ENCODE measurements at places on chromosomes 7 and 10. TPM values are rescaled to one million over a fixed set of nuclear protein-coding genes. Genes with fewer than 3 reads are reported as not detected.

Gene CLDN3
- total RNA-seq: 534 TPM

Gene CPN1
- total RNA-seq: not detected

Gene SPDYE18
- 0.60 TPM for total RNA-seq

Gene SBDS
- 134 TPM for total RNA-seq

Gene SPDYE2
- not detected for total RNA-seq

Gene PTPN20
- 1.6 TPM for total RNA-seq

Gene KRIT1
- 34.9 TPM for total RNA-seq

Gene SCIN
- total RNA-seq: 25.1 TPM

Gene FAM13C
- total RNA-seq: 4.2 TPM

Gene CC2D2B
- total RNA-seq: 0.41 TPM

Gene RHOBTB1
- 6.9 TPM for total RNA-seq

Gene PLAC9
- total RNA-seq: 11.8 TPM

Gene OGDHL
- 1.9 TPM for total RNA-seq

Gene ANKRD2
- total RNA-seq: 0.29 TPM

Gene ACTR3C
- 53.0 TPM for total RNA-seq

Gene PAX2
- not detected for total RNA-seq

Gene RBP4
- 6.6 TPM for total RNA-seq

Gene ASAH2
- 4.4 TPM for total RNA-seq

Gene GIMAP5
- 9.3 TPM for total RNA-seq

Gene TMEM26
- total RNA-seq: 1.2 TPM

Gene TRPV5
- total RNA-seq: not detected

Gene PON1
- not detected for total RNA-seq

Gene CALML3
- total RNA-seq: 0.09 TPM

Gene INHBA
- total RNA-seq: 1.2 TPM

Gene GRID1
- total RNA-seq: 1.9 TPM

Gene LMOD2
- 0.63 TPM for total RNA-seq

Gene ABCC2
- total RNA-seq: 1.6 TPM

Gene GFRA1
- total RNA-seq: 4.1 TPM

Gene SFXN3
- total RNA-seq: 8.7 TPM

Gene GPR146
- 3.5 TPM for total RNA-seq

Gene GRIFIN
- not detected for total RNA-seq

Gene CCNJ
- total RNA-seq: 6.0 TPM

Gene EGR2
- total RNA-seq: 5.5 TPM

Gene PSMG3
- 26.0 TPM for total RNA-seq

Gene ZNF273
- 6.9 TPM for total RNA-seq

Gene PAPOLB
- 0.09 TPM for total RNA-seq

Gene PPP3CB
- total RNA-seq: 27.3 TPM

Gene LBX1
- not detected for total RNA-seq

Gene SMKR1
- total RNA-seq: not detected

Gene CDH23
- total RNA-seq: 3.6 TPM

Gene UROS
- total RNA-seq: 30.9 TPM

Gene STEAP1B
- total RNA-seq: 0.77 TPM

Gene POLR3A
- total RNA-seq: 13.9 TPM

Gene ZNF33B
- 36.7 TPM for total RNA-seq

Gene AQP1
- total RNA-seq: 48.1 TPM

Gene TWIST1
- total RNA-seq: 0.36 TPM

Gene CAMK2B
- total RNA-seq: 0.87 TPM

Gene SGCE
- total RNA-seq: 6.8 TPM

Gene PTN
- 3.3 TPM for total RNA-seq

Gene CBLL1
- total RNA-seq: 25.4 TPM

Gene PAPSS2
- 147 TPM for total RNA-seq

Gene HPSE2
- total RNA-seq: 2.4 TPM

Gene TAS2R5
- total RNA-seq: 2.7 TPM

Gene MBL2
- total RNA-seq: not detected

Gene COG5
- total RNA-seq: 46.8 TPM

Measured in mucosa of descending colon (tissue), 3 donors.